ENCODE measurements at places on chromosomes 7 and 10.

GRCh38 chr7:123169065-123169464 is 30.7 kb downstream of the SLC13A1 start:
- no peak for DNase-seq

- peak; percentile 16 for DNase-seq
These were observed 18.1 kb downstream of the HACD1 start for GRCh38 chr10:17599089-17599488.

GRCh38 chr10:3802526-3803265 is 17.7 kb upstream of the KLF6 start:
- peak; percentile 27 for DNase-seq

GRCh38 chr10:68251151-68251550 is 19.2 kb upstream of the ATOH7 start:
- no peak for DNase-seq

GRCh38 chr7:75854233-75854632 is 24.6 kb upstream of the RHBDD2 start:
- no peak for DNase-seq

DNA sequence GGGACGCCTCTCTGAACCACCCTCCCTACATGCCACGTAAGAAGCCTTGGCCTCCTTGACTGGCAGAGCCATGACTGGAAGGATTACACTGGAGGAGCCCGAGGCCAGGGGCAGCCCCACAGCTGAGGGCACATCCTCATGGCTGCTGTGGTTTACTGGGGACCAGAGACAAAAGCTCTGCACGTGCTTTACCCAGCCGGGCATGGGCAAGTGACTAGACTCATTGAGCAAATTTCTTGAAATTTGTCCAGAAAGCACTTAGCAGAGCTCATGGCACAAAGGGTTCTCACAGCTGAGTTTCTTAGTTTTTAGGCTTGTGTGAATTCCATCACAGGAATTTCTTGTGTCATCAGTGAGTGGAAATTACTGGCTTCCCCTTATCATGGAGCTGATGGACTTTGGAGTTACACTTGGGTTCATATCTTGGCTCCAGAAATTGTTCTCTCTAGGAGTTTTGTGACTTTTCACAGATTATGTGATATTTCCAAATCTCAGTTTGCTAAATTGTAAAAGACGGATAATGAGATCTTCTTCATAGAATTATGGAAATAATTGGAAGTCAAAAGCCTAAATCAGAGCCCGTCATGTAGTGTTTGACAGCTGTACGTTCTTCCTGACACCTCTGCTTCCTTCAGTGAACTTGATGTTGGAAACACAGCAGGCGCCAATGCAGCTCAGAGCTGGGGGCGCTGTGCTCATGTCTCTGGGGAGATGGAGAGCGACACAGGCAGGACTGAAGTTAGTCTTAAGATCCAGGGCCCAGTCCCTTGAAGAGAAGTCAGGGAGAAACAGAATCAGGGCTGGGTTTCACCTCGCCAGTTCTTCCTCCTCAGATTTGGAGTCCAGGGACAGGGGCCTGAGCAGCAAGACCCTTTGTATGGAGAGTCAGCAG is 47.7 kb upstream of the MGAM2 start:
- no peak for DNase-seq

GRCh38 chr10:71966046-71967004 is 2.1 kb downstream of the CHST3 start:
- no peak for DNase-seq

GRCh38 chr7:45001138-45001694 is 1.2 kb downstream of the CCM2 start:
- peak; percentile 82 for DNase-seq

- DNase-seq: no peak
These were observed 139.2 kb upstream of the TMEM168 start for GRCh38 chr7:112929421-112929820.

GRCh38 chr7:16202303-16202702 is 219.0 kb downstream of the CRPPA start:
- no peak for DNase-seq

GRCh38 chr10:30594077-30594476 is 35.5 kb downstream of the LYZL2 start:
- no peak for DNase-seq

DNA sequence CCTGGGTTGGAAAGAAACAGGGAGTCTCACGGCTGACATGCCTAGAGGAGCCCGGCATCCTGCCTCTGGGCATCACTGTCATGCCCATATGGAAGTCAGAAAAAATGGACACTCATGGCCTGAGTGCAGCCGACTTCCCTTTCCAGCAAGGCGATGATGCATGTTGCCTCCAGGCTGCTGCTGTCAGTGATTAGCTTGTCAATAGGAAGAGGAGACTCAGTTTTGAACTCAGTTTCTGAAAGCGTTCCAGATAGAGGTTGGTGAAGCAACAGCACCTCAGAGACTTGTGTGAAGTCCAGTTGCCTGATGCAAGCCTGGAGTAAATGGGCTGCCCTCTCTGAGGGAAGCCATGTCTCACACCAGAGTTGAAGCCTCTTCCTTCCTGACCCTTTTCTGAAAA is 148.4 kb downstream of the TPST1 start:
- DNase-seq: no peak

- no peak for DNase-seq
These were observed 68.0 kb upstream of the ZNF438 start for GRCh38 chr10:31099664-31100063.

All from CD4-positive, alpha-beta T cell treated with Interleukin-4 for 1 hour (primary cell).